Activated naive CD8-positive, alpha-beta T cell treated with anti-CD3 and anti-CD28 coated beads for 36 hours (primary cell): ENCODE measurements at places on chromosomes 2 and 18.

DNA sequence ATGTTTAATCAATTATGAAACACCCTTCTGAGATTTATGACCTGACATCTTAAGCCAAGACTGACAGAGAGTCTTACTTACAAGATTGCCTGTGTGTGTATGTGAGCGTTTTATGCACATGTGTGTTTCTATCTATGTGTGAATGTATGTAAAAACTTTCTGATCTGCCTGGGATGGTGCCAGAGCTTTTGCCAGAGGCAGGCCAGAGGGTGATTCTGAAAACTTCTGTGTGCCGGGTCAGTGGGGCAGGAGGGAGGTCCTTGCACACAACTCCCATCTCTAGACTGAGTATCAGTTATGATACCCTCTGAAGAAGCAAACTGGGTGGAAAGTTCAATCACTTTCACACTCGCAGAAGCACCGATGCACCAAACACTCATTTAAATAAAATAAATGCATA is 335.0 kb upstream of the NT5C1B start:
- no peaks in the 10 kb centered on the region for H3K27me3 ChIP-seq
- no peak for DNase-seq
- peaks cover 12% of the 10 kb centered on the region for H3K36me3 ChIP-seq
- no peak overlapping the region for H3K27ac ChIP-seq
- H3K4me3 ChIP-seq, result no peak overlapping the region

GRCh38 chr2:36339607-36340218 is 15.9 kb upstream of the CRIM1 start:
- no peaks in the 10 kb centered on the region for H3K36me3 ChIP-seq
- H3K27ac ChIP-seq, result no peak overlapping the region
- H3K4me3 ChIP-seq, result no peak overlapping the region
- H3K27me3 ChIP-seq, result peaks cover 15% of the 10 kb centered on the region

GRCh38 chr18:11215216-11215615 is 65.8 kb upstream of the PIEZO2 start:
- H3K4me3 ChIP-seq, result no peak overlapping the region
- no peak overlapping the region for H3K27ac ChIP-seq
- no peaks in the 10 kb centered on the region for H3K36me3 ChIP-seq
- no peak for DNase-seq

DNA sequence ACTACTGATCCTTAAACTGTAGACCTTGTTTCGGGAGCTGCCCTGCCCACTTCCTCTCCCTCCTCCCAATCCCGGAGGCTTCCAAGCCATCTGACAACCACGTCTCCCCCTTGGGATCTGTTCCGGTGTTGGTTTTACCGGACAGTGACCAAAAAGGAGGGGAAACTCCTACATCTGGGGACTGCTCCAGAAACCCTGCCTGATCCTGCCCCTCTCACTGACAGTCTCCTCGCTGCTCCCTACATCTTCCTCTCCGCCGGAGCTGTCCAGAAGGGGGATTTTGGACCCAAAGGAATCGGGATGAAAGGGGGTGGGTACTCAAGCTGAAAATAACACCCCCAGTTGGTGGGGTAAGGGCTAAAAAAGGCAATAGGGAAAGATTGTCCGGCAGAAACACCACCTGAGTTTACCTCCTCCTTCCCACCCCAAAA is 1.5 kb downstream of the INO80D start:
- H3K27ac ChIP-seq, result peak overlapping the region; percentile 91
- no peaks in the 10 kb centered on the region for H3K27me3 ChIP-seq
- DNase-seq, result peak; percentile 8

DNA sequence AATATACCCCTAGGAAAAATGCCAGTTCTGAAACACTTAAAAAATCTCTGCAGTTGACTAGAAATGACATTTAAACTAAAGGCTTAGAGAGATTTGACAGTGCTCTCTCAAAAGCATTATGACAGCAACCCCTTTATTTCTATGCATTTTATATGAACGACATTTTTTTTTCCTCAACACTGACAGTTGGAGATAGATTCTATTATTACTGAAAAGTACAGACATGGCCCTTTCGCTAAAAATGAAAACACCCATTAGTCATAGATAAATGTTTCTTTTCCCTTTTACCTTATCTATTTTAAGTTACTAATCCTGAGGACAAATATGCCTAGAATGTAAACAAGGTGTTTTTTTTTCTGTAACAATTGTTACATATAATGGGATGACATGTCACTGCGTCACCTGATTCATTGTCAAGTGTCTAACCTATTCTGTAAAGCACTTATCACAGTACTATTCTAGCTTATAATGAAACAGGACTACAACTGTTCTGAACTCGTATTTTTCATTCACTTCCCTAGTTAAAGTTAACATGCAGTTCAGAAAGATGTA is 1169.6 kb upstream of the CRIM1 start:
- H3K4me3 ChIP-seq, result no peak overlapping the region
- H3K4me1 ChIP-seq, result no peaks in the 10 kb centered on the region
- H3K27me3 ChIP-seq, result no peaks in the 10 kb centered on the region
- no peak for DNase-seq
- H3K27ac ChIP-seq, result no peak overlapping the region

DNA sequence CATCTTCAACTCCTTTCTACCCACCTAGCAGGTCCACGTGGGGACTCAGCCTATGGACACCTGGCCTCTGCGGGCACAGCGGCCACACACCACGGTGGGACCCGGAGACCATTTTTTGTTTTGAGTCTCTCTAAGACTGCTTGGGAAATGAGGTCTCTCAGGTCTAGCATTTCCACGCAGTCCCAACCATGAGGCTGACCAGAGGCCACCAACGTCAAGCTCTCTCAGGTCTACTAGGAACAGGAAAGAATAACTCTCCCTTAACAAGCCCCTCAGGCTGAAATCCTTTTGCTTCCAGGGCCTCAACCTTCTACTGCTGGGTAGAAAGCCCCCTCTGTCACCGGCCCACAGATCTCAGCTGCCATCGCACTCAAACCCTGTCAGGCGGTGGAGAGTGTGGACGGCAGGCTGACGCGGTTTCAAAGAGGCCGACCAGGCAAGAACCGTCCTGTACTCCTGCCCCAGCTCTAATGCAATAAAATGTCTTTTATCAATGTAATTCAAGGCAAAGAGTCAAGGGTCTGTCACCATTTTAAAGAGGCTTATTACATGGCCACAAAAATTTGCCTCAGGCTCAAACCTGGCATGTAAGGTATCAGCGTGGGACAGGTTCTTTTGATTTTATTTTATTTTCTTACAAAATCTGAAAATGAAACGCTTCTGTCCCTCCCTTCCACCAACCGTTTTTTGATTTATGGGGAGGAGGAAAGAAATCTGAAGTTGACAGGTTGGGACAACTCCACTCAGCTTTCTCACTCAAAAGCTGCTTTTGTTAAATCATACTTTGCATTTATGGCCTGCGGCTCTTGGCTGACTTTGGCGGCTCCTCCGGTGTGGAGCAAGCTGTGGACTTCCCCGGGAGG is 74.0 kb downstream of the BCL11A start:
- H3K4me3 ChIP-seq, result no peak overlapping the region
- H3K4me1 ChIP-seq, result peaks cover 2% of the 10 kb centered on the region
- no peak for DNase-seq
- H3K27ac ChIP-seq, result no peak overlapping the region

DNA sequence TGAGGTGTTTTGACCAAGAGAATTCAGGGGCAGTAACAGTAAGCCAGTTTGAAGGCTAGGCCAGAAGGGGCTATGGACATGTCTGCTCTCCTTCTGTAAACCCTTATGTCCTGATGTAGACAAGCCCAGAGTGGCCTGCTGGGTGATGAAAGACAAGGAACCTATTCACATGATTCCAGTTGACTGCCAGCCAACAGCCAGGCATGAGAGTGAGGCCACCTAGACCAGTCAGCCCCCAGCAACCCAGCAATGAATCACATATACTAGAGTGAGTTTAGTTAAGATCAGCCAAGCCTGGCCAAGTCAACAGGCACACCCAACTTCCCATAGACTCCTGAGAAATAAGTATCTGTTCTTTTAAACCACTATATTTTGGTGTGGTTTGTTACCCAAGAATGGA is 1889.7 kb upstream of the CELF4 start:
- peaks cover 3% of the 10 kb centered on the region for H3K4me1 ChIP-seq
- no peak for DNase-seq
- H3K27ac ChIP-seq, result no peak overlapping the region
- no peaks in the 10 kb centered on the region for H3K36me3 ChIP-seq

GRCh38 chr2:20357638-20358389 is 7.2 kb upstream of the PUM2 start:
- H3K36me3 ChIP-seq, result no peaks in the 10 kb centered on the region
- DNase-seq, result no peak
- H3K4me1 ChIP-seq, result no peaks in the 10 kb centered on the region
- no peak overlapping the region for H3K27ac ChIP-seq

- no peaks in the 10 kb centered on the region for H3K27me3 ChIP-seq
- peaks cover 11% of the 10 kb centered on the region for H3K4me1 ChIP-seq
- H3K27ac ChIP-seq, result no peak overlapping the region
- peaks cover 16% of the 10 kb centered on the region for H3K36me3 ChIP-seq
These were observed 15.5 kb downstream of the ITPRID2 start for GRCh38 chr2:181907057-181907456.

GRCh38 chr18:43919551-43919950 is 642.3 kb upstream of the SYT4 start:
- no peak overlapping the region for H3K27ac ChIP-seq
- H3K4me3 ChIP-seq, result no peak overlapping the region
- H3K36me3 ChIP-seq, result no peaks in the 10 kb centered on the region
- no peaks in the 10 kb centered on the region for H3K4me1 ChIP-seq
- no peaks in the 10 kb centered on the region for H3K27me3 ChIP-seq

DNA sequence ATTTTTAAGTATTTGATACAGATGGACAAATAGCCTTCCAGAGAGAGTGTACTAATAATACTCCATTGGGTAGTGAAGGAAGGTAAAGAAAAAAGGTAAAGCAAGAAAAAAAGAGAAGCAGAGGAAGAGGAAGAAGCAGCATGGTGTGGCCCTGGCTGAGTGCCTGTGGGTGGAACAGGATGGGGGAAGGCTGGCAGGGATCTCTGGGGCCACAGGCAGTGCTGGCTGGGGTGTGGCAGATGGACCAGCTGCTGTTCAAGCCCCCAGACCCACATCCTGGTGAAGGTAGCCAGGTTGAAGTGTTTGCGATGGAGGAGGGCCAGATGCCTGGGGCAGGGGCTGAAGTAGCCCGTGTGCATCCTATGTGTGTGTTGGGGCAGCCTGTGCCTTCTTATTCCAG is 79.0 kb downstream of the DYSF start:
- H3K27me3 ChIP-seq, result peaks cover 31% of the 10 kb centered on the region
- H3K36me3 ChIP-seq, result no peaks in the 10 kb centered on the region
- peaks cover 2% of the 10 kb centered on the region for H3K4me1 ChIP-seq

DNA sequence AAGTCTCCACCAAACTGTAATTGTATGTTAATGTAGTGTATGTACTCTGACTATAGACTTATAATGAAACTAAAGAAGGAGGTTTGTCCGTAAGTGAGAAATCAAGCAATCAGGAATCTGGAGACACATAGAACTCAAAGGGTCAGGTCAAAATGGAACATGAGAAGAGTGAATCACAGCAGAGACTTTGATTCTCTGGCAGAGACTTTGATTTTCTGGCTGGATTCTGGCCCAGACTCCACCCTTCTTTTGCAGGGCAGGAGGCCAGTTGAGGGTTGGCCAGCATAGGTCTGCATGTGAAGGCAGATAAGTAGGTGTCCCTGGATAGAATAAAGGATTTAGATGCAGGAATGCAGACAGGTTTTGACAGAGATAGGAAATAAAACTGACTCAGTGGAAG is 11.0 kb upstream of the NCKAP5 start:
- H3K27ac ChIP-seq, result no peak overlapping the region
- no peaks in the 10 kb centered on the region for H3K4me1 ChIP-seq

DNA sequence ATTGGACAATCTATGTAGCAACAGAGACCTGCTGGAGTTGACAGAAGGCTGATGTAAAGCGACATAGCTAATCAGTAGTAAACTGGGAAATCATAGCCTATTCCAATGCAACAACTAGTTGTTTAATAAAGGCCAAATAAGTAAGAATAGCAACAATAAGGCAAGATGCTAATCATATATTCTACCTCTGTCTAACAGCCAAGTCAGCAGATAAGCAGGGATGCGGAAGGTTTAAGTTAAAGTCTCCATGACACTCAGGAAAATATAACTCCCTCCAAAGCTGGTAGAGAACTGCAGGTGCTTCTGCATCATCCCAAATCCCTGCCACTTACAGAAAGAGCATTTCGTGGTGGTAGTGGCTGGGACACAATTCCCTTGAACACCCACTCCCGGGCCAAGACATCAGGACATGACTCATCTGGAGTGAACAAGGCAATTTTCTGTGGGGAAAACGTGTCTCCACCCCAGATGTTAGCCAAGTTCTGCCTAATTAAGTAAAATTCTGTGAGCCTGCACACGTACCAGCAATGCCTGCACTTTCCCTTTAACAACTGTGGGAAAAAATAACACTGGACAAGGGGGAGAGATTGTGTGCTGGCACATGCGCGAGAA is 413.6 kb upstream of the ID2 start:
- no peaks in the 10 kb centered on the region for H3K4me1 ChIP-seq
- H3K27me3 ChIP-seq, result no peaks in the 10 kb centered on the region
- H3K4me3 ChIP-seq, result no peak overlapping the region

- H3K27me3 ChIP-seq, result no peaks in the 10 kb centered on the region
- peak overlapping the region; percentile 78 for H3K27ac ChIP-seq
- H3K4me1 ChIP-seq, result peaks cover 84% of the 10 kb centered on the region
These were observed 215.1 kb upstream of the TRIB2 start for GRCh38 chr2:12501469-12502158.

- H3K27ac ChIP-seq, result no peak overlapping the region
- no peak overlapping the region for H3K4me3 ChIP-seq
- H3K36me3 ChIP-seq, result peaks cover 81% of the 10 kb centered on the region
- H3K4me1 ChIP-seq, result peaks cover 11% of the 10 kb centered on the region
- no peak for DNase-seq
- H3K27me3 ChIP-seq, result no peaks in the 10 kb centered on the region
These were observed 19.1 kb downstream of the SCLY start for GRCh38 chr2:238079874-238080327.

GRCh38 chr2:103876611-103877010 is 977.3 kb upstream of the POU3F3 start:
- DNase-seq, result no peak
- H3K4me1 ChIP-seq, result no peaks in the 10 kb centered on the region

- H3K27ac ChIP-seq, result no peak overlapping the region
- H3K4me3 ChIP-seq, result no peak overlapping the region
- H3K4me1 ChIP-seq, result no peaks in the 10 kb centered on the region
These were observed 114.7 kb upstream of the TNP1 start for GRCh38 chr2:216974321-216975302.

GRCh38 chr2:167181134-167181533 is 292.9 kb downstream of the XIRP2 start:
- H3K27ac ChIP-seq, result no peak overlapping the region
- no peaks in the 10 kb centered on the region for H3K36me3 ChIP-seq
- H3K4me3 ChIP-seq, result no peak overlapping the region
- DNase-seq, result no peak
- no peaks in the 10 kb centered on the region for H3K27me3 ChIP-seq

- H3K27me3 ChIP-seq, result no peaks in the 10 kb centered on the region
- H3K4me1 ChIP-seq, result peaks cover 4% of the 10 kb centered on the region
- H3K4me3 ChIP-seq, result no peak overlapping the region
- DNase-seq, result no peak
- H3K27ac ChIP-seq, result no peak overlapping the region
These were observed 38.5 kb downstream of the CARF start for GRCh38 chr2:202950592-202950991.
